Thyroid gland (tissue), 4 donors: ENCODE measurements at places on chromosomes 6 and 20. TPM values are rescaled to one million over a fixed set of nuclear protein-coding genes. Genes with fewer than 3 reads are reported as not detected.

MMP24 gene
- 0.94 TPM for total RNA-seq

- peaks cover 11% of the 10 kb centered on the region for H3K4me1 ChIP-seq
- H3K27ac ChIP-seq: no peak overlapping the region
- no peaks in the 10 kb centered on the region for H3K36me3 ChIP-seq
- H3K4me3 ChIP-seq: no peak overlapping the region
Observed at GRCh38 chr6:128507337-128508310, 12.8 kb downstream of the PTPRK start.

- H3K4me3 ChIP-seq: no peak overlapping the region
- H3K27me3 ChIP-seq: no peaks in the 10 kb centered on the region
- no peak overlapping the region for H3K27ac ChIP-seq
- DNase-seq: no peak
- H3K36me3 ChIP-seq: no peaks in the 10 kb centered on the region
Observed at GRCh38 chr20:61760321-61760720, 305.4 kb downstream of the TAF4 start.

DNA sequence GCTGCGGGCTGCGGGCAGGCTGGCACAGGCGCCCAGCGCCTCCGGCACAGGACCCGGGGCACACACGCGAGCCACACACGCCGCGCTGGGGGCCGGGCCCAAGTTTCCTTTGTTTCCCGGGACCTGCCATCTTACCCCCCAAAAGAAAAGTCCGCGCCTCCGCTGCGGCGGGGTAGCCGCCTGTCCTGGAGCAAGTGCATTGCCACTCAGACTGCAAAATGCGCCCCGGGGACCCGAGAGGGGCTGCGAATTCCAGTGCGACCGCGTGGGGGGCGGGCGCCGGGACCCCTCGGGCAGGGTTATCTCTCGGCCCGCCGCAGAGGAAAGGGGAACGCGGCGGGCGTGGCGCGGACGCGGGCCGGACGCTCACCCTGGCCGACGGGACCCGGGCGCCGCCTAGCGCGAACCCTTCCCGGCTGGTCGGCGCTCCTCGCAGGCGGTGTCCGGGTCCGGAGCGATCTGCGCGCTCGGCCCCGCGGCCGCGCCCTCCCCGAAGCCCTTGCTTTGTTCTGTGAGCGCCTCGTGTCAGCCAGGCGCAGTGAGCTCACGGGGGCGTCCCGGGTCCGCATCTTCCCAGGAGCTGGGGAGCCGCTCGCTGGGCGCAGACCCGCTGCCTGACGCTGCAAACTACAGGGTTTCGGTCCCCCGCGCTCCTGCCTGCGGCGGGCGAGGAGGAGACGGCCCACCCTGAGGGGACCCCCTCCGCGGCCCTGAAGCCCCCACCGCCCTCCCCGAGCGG lies 639 bp upstream of the CD24 start:
- peak overlapping the region; percentile 99 for H3K27ac ChIP-seq
- H3K4me3 ChIP-seq: peak overlapping the region; percentile 87
- H3K4me1 ChIP-seq: peaks cover 14% of the 10 kb centered on the region
- H3K27me3 ChIP-seq: no peaks in the 10 kb centered on the region
- DNase-seq: peak; percentile 77

DNA sequence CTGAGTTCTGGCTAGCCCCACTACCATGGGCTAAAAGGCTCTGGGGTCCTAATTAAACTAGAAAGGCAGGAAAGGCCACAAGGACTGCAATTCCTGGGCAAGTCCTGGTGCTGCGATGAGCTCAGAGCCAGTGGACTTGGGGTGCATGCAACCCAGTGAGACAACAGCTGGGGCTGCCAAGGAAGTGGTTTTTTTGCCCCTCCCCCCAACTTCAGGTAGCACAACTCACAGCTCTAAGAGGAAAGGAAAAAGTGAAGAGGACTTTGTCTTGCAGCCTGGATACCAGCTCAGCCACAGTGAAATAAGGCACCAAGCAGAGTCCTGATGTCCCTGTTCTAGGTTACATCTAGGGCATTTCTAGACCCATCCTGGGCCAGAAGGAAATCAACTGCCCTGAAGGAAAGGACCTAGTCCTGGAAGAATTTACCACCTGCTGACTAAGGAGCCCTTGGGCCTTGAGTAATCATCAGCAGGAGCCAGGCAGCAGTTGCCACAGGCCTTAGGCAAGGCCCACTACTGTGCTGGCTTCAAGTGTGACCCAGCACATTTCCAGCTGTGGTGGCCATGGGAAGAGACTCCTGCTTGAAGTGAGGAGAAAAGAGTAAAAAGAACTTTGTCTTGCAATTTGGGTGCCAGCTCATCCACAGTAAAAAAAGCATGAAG lies 358.4 kb downstream of the BTBD3 start:
- H3K4me3 ChIP-seq: no peak overlapping the region
- no peaks in the 10 kb centered on the region for H3K27me3 ChIP-seq
- H3K27ac ChIP-seq: no peak overlapping the region
- DNase-seq: no peak
- H3K4me1 ChIP-seq: no peaks in the 10 kb centered on the region

GRCh38 chr20:19253916-19254820 lies 41.7 kb downstream of the SLC24A3 start:
- no peak for DNase-seq
- no peaks in the 10 kb centered on the region for H3K27me3 ChIP-seq
- H3K4me3 ChIP-seq: no peak overlapping the region
- no peaks in the 10 kb centered on the region for H3K36me3 ChIP-seq

DNA sequence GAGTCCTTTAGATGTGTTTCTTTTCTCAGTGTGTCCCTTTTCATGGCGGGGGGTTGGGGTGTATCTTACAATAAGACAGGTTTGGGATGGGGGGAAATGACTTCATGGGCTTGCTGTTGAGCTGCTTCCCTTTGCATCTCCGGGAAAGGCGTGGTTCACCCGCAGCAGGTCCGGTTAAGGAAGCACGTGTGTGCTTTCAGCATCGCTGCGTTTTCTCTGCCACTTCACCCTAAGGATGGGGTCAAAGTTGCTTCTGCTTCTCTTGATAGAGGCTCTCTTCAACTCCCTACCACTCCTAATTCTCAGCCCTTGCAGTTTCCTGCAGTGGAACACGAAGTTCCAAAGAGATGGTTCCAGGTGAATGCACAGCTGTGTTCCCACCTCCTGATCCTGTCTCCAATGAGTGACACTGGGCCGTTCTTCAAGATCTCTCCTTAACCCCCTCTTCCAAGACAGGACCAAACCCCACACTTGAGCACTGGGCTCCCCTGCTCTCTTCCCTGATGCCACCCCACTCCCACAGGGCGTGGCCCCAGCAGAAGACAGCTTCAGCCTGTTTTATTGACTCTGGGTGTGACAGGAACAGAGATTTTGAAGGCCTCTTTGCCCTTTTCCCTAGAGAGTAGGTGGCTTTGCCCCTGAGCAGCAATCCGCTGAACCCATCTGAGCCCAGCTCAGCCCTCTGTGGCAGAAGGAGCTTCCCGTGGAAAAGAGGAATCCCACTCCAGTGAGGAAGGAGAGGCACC lies 85.2 kb downstream of the PLEKHG1 start:
- no peak overlapping the region for H3K4me3 ChIP-seq
- no peaks in the 10 kb centered on the region for H3K36me3 ChIP-seq
- H3K4me1 ChIP-seq: peaks cover 44% of the 10 kb centered on the region
- DNase-seq: peak; percentile 59
- peak overlapping the region; percentile 35 for H3K27ac ChIP-seq

DNA sequence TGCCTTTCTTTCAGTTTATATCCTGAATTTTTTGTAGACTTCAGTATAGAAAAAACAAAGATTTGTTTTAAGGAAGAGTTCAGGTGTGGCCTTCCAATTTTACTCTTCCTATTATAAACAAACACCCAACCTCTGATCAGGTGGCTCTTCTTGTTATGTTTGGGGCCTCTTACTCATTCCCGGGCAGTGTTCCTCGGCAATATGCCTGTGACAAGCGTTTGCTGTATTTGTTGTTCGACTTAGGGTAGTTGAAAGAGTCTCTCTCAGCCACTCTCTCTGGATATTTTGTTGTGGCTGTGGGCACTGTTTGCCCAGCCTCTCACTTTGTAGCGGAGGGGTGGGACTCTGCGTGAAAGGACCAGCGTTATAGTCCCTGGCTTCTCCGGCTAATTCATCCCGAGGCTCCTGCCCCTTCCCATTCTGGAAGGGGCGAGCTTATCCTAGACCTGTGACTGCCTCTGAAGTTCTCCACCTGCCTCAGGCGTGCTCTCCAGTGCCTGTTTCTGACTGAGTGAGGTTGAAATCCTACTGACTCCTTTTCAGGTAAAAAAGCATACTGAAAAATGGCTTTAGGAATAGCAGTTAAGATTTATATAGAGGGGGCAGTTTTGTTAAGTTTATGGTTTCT lies 97.4 kb downstream of the PLCB4 start:
- H3K4me1 ChIP-seq: peaks cover 16% of the 10 kb centered on the region
- no peaks in the 10 kb centered on the region for H3K27me3 ChIP-seq
- peak overlapping the region; percentile 72 for H3K27ac ChIP-seq
- H3K4me3 ChIP-seq: peak overlapping the region; percentile 59

GRCh38 chr6:90284236-90285041 lies 12.2 kb downstream of the BACH2 start:
- H3K36me3 ChIP-seq: no peaks in the 10 kb centered on the region
- H3K4me1 ChIP-seq: peaks cover 8% of the 10 kb centered on the region
- H3K27me3 ChIP-seq: no peaks in the 10 kb centered on the region
- no peak for DNase-seq
- peak overlapping the region; percentile 20 for H3K27ac ChIP-seq
- no peak overlapping the region for H3K4me3 ChIP-seq

- H3K4me3 ChIP-seq: no peak overlapping the region
- no peaks in the 10 kb centered on the region for H3K27me3 ChIP-seq
- H3K36me3 ChIP-seq: peaks cover 2% of the 10 kb centered on the region
Observed at GRCh38 chr6:35647400-35647799, 41.3 kb downstream of the FKBP5 start.
